ENCODE measurements at places on chromosomes 3 and 15.

GRCh38 chr15:63079947-63080626 lies 37.5 kb downstream of the TPM1 start:
- DNase-seq: no peak

- DNase-seq: no peak
Measured at GRCh38 chr3:122200661-122201060, 17.2 kb downstream of the CASR start.

DNA sequence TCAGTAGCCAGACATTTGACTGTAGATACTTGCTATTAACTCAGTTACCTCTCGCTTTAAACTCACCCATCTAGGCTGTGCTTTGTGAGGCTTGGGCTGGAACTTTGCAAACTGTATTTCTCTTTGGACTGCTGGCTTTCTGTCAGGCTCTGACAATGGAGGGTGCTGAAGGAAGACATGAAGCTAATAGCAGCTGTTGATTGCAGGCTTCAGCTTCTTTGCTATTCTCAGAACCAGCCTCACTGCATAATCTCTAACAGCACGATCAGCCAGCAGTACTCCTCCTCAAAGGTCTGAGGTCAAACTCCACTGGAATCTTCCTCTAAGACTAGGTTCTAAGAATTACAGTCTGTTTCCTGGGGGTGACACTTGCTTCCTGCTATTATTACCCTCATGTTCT lies 295.6 kb downstream of the ZBBX start:
- DNase-seq: no peak

DNA sequence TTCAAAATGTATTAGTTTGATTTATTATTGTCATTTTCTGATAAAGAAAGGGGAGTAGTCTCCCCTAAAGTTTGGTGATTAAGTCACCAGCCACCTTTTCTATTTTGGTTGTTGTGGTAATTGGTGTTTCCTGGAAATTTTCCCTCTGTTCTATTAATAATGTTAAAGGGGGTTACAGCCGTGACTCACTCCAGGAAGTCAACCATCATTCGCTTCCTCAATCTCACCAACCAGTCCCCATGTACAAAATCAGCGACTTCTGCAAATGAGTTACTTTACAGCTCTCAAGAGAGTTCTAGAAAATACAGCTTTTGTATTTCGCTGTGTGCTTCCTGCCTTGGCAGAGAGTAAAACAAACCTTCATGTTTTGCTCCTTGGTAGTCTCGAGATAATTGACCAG lies 285.1 kb downstream of the LPP start:
- no peak for DNase-seq

GRCh38 chr3:150521463-150521862 lies 24.8 kb downstream of the SERP1 start:
- DNase-seq: no peak
